ENCODE measurements at places on chromosomes 4 and X.
A peak's percentile ranks its signal among the peaks of the same experiment; 100 is the strongest.

DNA sequence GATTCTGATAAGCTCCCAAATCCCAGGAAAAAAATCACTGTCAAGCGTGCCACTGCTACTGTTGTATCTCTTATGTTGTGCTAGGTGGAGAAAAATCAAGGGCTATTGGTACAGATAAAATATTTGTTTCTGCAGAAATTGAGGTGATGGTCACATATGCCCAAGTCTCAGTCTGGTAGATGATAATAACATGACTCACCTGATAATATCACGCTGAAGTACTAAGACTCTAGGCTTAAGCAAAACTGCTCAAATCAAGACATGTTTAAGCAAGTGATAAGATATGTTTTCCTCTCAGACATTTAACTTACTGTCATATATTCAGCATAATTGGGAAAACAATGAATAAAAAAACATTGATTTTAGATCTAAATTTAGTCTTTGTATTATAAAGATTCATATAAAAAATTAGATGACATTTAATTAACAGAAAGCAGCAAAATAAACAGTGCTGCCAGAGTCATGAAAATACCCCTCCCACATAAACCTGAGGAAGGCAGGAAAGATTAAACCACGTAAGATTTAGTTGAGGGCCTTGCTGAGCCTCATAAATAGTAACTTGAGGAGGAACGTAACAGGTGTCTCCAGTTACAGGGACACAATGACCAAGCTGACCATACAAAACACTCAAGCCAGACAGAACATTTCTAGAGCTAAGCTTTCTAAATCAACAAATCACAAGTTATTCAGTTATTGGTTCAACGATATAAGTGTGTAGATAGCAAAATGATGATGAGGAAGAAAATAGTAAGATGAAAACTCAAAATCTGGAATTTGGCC, 143.5 kb downstream of the CHM start:
- no peak for DNase-seq

- peak; percentile 92 for DNase-seq
Measured at GRCh38 chr4:56613101-56613862, 67.8 kb downstream of the HOPX start.

- no peak for DNase-seq
Measured at GRCh38 chr4:6097581-6097980, 79.3 kb upstream of the C4orf50 start.

DNA sequence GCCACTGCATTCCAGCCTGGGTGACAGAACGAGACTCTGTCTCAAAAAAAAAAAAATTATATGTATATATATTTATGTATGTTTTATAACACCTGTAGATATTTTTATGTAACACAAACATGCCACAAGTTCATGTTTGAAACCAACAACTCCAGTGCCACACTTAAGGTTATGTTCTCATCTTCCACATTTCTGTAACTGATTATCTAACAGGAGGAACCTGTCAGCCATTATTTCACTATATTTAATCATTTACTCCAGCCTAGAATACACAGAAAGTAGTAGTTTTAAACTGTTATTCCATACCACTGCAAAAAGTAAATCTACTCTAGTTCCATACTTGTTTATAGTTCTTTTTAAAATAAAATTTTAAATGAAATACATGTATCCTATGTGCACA, 32.3 kb downstream of the MCUB start:
- no peak for DNase-seq

- no peak for DNase-seq
Measured at GRCh38 chr4:20618731-20619130, 81.5 kb upstream of the PACRGL start.
